ENCODE measurements at places on chromosomes 11 and 22.

DNA sequence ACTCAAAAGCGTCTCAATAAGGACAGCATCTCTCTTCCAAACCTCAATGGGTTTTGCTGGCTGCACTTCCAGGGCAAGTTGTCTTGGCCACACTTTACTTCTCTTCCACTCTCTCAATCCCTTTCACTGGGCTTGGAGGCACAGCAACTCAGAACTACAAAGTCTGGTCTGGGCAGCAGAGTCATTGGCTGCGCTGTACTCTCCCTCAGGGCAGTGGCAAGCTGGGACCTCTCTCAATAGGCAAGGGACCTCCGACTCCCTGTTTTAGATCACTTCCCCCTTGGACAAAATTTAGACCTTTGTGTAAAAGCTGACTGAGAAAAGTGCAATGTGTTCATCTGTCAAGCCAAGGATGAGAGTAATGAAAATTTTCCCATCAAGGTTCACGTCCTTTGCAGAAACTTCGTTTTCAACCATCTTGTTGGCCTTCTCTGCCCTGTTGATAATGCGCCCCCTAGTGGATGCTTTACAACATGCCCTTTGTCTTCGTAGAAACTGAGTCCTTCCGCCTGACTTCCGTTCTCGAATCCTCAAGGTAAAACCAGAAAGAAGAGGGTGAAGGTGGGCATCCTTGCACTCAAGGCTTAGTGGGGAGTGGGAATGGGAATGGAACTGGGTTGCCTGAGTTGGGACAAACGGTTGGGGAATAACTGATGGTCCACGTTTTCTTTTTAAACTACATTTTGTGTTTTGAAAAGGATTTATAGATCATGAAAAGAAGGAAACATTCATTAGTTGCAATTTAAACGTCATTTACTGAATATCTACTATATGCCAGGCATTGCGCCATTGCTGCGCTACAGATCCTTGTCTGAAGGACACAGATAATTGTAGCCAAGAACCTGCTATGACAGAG is 99.1 kb downstream of the CD44 start:
- peak; percentile 41 for DNase-seq

DNA sequence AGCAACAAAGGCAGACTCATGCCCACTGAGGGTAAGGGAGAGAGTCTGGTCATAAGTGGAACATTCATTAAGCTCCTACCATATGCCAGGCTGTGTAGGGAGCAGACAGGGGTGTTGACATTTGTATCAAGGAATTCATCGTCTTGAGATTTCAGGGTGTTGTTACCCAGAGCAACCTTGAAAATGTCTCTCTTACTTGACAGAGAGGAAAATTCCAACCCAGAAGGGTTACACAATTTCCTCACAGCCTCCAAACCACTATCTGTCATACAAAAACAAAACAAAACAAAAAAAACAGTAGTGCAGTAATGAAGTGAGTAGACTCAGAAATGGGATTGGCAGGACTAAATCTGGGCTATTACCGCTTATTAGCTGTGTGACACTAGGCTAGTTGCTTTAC is 113.2 kb downstream of the MIAT start:
- no peak for DNase-seq

- no peak for DNase-seq
Measured at GRCh38 chr22:45211435-45211834, 29.3 kb downstream of the KIAA0930 start.

GRCh38 chr11:134861490-134862104 is 449.6 kb upstream of the B3GAT1 start:
- no peak for DNase-seq

DNA sequence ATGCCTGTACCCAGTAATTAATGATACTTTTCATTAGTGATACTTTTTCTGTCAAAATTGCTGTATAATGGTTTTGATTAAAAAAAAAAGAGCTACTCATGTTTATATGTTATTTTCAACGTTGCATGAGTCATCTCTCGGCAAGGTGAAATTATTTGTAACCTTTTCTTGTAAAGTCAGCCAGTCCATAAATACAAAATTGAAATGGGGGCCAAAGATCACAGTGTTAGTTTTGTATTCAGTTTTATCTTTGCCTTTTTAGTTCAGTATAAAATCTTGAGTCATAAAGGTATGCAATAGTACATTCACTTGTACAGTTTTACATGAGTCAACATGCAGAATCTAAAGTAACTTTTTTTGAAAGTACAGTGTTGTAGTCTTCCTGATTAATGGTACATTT is 4.3 kb downstream of the ARHGEF12 start:
- DNase-seq, result no peak

- DNase-seq, result no peak
Measured at GRCh38 chr11:6225896-6226295, 8.5 kb downstream of the FHIP1B start.

GRCh38 chr22:24236656-24237055 is 8.2 kb downstream of the GGT5 start:
- no peak for DNase-seq

DNA sequence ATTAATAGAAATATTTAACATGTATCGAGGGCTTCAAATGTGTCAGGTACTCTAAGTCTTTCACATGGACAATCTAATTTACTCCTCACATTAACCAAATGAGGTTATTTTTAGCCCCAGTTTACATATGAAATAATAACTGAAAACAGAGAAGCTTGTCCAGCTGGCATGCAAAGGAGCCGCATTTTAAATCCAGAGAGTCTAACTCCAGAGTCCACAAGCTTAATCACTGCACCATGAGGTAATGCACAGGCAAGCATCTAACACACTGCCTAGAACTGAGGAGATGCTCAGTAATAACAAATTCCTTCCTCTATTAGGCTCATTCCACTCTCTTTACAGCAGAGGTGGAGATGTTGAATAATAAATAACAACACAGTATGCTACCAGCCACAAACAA is 165.7 kb upstream of the GUCY1A2 start:
- DNase-seq, result no peak

- peak; percentile 30 for DNase-seq
Measured at GRCh38 chr11:126082251-126083109, 19.8 kb upstream of the CDON start.
